Activated CD4-positive, CD25-positive, alpha-beta regulatory T cell treated with anti-CD3 and anti-CD28 coated beads, Interleukin-2, amount 50 U/mL, for 16 hours (primary cell): ENCODE measurements at places on chromosomes 5 and 9.

- DNase-seq = no peak
Observed at GRCh38 chr5:100890461-100891008, 12.5 kb downstream of the ST8SIA4 start.

- DNase-seq = no peak
Observed at GRCh38 chr9:91519520-91520277, 96.1 kb upstream of the NFIL3 start.

DNA sequence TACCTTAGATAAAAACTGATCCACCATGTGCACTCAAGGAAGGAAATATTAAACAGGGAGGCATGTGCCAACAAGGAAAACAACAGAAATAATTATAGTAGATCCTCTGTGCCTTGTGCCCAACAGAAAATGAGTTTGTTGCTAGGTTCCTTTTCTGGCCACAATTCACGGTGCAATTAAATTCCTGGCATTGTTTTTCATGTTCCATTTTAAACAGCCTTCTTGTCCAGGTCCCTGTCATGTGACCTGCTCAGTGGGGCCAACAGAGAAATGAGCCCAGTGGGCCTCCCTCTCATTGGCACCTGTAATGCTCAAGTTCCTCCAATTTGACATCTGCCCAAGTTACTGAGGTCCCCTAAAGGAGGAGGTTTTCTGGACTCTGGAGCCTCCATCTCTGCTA, 56.5 kb downstream of the SPOCK1 start:
- DNase-seq = no peak

DNA sequence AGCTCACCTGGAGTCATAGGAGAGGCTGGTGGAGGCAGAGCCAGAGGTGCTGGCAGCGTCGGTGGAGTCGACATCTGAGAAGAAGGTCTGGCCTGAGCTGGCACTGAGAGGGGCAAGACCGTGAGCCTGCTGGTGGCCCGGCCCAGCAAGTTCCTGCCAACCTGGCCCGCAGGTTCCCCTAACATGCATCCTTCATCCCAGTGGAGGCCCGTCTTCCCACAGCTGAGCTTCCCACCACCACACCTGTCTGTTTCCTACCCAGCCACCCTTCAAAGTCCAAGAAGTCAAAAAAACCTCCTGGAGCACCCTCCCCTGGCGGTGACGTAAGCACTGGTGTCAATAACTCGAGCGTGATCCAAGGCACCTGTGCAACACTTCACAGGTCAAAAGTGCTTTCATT, 16.9 kb downstream of the PHF19 start:
- DNase-seq = no peak

DNA sequence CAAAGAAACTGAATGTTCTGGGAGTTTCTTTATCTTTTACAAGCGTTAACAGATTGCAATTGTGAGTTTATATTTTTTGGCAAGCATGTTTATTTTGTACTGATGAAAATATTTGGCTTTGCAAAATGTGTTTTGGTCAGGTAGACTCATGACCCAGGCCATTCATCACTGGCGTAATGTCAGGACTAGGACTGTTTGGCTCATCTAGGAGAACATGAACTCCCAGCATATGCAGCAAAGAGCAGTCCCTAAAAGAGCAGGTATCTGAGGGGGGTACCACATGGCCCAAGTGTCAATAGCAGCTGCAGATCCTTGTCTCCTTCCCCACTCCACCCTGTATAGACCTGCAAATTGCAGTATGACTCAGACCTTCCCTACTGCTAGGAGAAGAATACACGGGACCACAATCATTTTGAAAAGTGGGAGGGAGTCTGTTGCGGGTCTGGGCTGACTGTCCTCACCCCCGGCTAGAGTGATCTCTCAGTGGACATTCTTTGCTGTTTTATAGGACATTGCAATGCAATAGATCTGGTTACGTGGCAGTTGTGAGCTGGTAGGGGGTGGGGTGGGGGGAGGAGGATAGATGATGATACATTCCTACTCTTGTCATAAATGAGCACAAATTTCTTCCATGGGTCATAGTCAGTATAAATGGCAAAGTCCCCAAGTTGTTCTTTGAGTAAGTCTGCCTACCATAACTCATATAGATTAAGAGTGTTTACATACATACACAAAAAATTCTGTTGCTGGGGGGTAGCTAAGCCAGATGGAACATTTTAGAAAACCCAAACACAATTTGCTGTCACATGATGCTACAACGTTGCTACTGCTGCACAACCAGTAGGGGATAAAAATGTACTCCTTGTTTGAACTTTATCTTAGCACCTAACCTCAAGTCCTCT, 20.8 kb upstream of the SNCAIP start:
- no peak for DNase-seq

DNA sequence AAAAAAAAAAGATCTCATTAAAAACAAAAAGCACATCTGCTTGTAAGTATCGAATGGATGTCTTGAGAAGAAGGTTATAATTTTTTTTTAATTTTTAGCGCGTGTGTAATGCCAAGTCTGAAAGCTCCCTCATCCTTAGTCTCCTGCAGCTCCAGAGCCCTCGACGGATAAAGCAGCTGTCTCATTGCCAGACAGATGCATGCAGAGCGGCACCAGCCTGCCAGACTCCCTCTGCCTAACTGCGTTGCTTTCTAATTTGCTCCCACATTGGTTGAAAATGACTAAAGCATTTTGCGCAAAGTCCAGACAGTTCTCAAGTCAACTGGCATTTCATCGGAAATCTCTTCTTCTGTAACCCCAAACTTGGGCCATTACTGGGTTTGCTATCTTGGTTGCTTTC, 29.4 kb downstream of the OLFM1 start:
- DNase-seq = no peak

- no peak for DNase-seq
Observed at GRCh38 chr9:27407491-27407890, 110.5 kb upstream of the EQTN start.

DNA sequence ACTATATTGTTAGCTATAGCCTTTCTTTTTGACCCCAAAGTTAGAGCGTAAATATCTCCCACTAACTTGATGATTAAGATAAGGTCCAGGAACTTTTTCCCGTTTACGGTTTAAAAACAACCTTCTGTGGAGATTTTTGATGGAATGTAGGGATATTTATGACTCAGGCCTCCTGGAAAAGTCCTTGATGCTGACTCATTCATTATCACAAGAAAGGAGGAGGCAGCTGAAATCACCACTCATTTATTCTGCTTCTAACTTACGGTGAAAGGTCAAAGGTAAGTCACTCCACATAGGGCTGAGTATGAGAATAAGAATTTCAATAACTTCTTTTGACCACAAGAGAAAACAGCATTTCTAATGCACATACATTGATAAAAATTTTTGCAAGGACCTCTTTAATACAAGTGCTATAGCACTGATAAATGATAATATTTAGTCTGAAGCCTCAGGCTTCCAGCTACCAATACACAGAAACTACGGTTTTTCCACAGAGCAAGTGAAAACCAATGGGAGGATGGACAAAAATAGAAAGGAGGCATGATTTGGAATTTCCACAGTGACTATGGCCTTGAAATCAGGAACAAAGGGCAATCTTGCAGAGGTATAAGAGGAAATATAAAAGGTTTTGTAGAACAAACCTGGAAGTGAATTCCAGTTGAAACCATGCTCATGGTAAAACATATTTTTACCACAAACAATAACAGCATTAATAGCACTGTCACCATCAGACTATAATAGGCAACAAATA, 146.5 kb downstream of the PPP2R2B start:
- no peak for DNase-seq

DNA sequence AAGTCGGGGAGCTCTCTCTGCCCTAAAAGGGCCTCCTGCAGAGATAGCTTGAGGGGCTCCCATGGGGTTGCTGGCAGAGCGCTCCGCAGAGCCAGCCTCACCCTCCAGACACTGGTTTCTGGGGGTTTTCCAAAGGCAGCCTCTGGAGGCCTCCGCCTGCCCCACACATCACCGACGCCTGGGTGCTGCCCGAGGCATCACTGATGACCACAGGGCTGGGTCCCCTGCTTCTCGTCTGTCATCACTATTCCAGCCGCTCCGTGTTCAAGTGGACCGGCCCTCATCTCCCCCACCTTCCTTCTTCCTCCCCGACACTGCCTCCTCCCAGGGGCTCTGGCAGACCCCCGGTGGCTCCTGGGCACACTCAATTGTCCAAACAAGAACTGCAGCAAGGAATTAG, 64.1 kb upstream of the IRX4 start:
- DNase-seq = no peak

GRCh38 chr9:116365056-116365471, 211.5 kb downstream of the PAPPA start:
- no peak for DNase-seq

DNA sequence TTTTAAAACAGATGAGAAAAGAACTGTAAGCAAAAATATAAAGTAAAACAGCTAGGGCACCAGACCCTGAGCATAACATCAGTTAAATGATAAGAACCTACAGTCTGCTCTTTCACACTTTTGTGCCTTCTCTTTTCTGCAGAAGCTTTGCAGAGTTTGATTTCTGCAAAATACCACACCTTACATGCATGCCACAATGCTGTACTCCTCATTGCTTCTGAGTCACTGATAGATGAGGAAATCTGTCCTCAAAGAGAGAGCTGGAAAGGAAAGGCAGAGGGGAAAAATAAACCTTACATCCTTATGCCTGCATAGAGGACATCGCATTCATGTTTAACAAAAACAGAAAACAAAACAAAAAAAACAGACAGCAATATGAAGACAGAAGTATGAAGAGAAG, 142.9 kb downstream of the ATPSCKMT start:
- DNase-seq = no peak

DNA sequence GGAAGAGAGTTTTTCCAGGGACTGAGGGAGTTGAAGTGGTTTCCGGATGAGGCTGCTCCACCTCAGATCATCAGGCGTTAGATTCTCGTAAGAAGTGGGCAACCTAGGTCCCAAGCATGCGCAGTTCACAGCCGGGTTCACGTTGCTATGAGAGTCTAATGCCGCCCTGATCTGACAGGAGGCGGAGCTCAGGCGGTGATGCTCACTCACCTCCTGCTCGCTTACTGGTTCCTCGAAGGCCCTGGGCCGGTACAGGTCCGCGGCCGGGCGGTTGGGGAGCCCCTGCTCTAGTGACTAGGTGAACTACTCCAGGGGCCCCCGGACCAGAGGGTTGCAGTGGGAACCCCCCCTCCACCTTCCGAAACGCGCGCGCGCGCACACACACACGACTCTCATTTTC, 997 bp upstream of the RNF130 start:
- DNase-seq = no peak

DNA sequence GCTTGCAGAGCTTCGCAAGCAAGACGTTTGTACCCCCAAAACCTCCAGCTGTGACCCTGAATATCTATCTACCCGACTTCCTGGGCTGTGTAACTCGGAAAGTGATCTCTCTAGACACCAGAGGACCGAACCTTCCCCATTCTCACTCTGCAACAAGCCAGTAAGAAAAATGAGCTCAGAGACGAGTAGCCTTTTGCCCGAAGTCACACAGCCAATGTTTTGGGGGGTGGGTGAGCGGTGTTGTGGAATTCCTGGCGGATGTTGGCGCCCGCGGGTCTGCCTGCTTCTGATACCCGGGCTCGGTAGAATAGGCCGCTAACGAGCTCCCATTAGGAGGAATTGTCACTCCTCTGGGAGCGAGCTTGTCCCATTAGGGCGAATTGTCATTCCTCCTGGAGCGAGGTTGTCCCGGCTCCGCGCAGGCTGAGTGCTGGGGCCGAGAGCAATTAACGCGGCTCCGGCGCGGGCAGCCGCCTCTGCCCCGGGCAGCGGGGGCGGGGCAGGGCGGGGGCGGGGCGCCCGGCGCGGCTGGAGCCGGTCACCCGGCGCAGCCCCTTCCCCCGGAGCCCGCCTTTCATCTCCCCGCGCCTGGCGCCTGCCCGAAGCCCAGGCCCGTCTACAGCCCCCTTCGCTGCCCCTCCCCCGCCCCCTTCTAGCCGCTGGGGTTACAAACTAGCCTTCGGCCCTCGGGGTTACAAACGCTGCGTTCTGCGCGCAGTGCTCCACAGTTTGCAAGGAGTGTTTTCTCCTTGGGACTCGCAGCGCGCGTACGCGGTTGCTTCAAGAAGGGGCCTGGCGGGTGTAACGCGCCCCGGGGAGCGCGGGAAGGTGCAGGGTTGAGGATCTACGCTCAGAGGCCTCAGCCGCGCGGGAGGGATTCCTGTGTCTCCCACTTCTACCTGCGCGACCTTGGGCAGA, 3.5 kb upstream of the MSX2 start:
- DNase-seq = no peak

GRCh38 chr5:147051193-147051592, 172.6 kb upstream of the PPP2R2B start:
- no peak for DNase-seq

GRCh38 chr5:113612060-113612496, 98.6 kb downstream of the YTHDC2 start:
- no peak for DNase-seq

DNA sequence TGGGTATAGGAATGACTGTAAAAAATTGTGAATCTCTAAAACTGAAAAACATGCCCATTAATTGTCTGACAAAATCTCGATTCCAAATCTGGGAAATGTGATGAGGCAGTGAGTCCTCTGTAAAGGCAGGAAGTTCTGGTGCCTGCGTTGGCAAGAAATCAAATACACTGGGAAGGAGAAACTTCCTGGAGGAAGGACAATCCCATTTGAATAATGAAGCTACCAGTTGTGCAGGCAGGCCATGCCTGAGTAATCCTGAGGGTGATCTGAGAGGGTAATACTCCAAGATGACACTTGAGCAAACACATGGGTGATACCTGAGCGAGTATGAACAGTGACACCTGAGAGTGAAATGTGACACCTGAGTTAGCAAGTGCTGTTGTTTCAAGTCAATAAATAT, 49.7 kb downstream of the KIF24 start:
- no peak for DNase-seq

GRCh38 chr9:21681641-21682040, 120.8 kb upstream of the MTAP start:
- DNase-seq = no peak

- DNase-seq = no peak
Observed at GRCh38 chr5:167205881-167206280, 1085.6 kb upstream of the WWC1 start.

- no peak for DNase-seq
Observed at GRCh38 chr9:77838986-77839385, 190.9 kb upstream of the GNA14 start.

DNA sequence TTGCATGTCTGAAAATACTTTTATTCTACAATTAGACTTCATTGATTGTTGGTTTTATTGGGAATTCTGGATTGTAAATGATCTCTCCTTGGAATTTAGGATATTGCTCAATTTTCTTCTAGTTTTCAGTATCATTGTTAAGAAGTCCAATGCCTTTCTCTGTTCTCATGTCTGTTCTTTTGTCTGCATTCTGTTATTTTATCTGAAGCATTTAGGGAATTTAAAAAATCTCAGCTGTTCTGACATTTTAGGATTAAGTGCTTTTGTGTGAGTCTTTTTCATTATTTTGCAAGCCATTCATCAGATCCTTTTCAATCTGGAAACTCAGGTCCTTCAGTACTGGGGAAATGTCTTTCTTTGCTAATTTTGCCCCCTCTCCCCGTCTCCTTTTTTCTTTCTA, 4.4 kb upstream of the FER start:
- DNase-seq = no peak
